ENCODE measurements at places on chromosomes 16 and 17. TPM values are rescaled to one million over a fixed set of nuclear protein-coding genes. Genes with fewer than 3 reads are reported as not detected.

GRCh38 chr16:85344502-85345128, 232.3 kb upstream of the CIBAR2 start:
- no peak for DNase-seq

GRCh38 chr16:16052916-16053315, 103.5 kb downstream of the ABCC1 start:
- DNase-seq, result no peak

- no peak for DNase-seq
These were observed 31.5 kb upstream of the IRX6 start for GRCh38 chr16:55292491-55292890.

UBE2Z gene
- total RNA-seq, result 66.2 TPM

GRCh38 chr17:61368049-61368831, 31.4 kb upstream of the TBX2 start:
- DNase-seq, result no peak

- DNase-seq, result no peak
These were observed 212.8 kb downstream of the SOX9 start for GRCh38 chr17:72333570-72333969.

DNA sequence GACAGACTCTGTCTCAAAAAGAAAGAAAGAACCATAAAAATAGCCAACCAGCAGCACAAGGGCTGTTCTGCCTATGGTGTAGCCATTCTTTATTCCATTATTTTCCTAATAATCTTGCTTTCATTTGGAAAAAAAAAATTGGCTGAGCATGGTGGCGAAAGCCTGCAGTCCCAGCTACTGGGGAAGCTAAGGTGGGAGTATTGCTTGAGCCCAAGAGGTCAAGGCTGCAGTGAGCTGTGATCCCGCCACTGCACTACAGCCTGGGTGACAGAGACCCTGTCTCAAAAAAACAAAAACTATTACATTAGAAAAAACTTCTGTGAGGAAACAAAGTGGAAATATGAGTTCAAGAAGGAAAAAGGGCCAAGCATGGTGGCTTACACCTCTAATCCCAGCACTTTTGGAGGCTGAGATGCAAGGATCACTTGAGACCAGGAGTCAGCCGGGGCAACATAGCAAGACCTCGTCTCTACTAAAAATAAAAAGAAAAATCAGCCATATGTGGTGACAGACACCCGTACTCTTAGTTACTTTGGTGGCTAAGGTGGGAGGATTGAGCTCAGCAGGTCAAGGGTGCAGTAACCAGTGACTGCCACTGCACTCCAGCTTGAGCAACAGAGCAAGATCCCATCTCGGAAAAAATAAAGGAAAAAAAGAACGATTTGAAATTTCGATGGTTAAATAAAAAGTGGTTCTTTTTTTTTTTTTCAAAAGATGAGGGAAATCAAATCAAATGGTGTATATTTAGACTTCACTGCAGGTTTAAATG, 2.5 kb downstream of the DCAKD start:
- DNase-seq, result no peak

GRCh38 chr16:21186326-21186691, 25.1 kb downstream of the ZP2 start:
- no peak for DNase-seq

RPS15A gene
- 1,000 TPM for total RNA-seq

GRCh38 chr16:12148120-12148519, 171.6 kb downstream of the SNX29 start:
- no peak for DNase-seq

ULK2 gene
- total RNA-seq, result 46.0 TPM

DNA sequence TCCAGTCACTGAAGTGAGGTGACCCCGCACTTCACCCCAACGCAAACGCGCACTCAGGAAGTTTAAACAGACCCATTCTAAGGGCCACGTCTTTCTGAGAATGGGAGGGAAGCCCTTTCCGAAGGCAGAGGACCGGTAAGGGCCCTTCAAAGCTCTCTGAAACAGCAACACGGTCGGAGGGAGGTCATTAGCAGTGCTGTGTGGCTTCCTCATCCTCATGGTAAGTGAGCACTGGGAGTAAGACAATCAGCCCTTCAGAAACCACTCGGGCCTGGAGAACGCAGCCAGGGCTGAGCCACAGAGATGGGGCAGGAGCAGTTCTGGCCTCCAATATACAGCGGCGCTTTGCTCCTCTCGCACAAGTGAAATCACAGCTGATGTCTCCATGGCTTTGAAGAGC, 23.7 kb downstream of the SRL start:
- no peak for DNase-seq

HP gene
- 35.4 TPM for total RNA-seq

- no peak for DNase-seq
These were observed 203.1 kb downstream of the MSI2 start for GRCh38 chr17:57459286-57459915.

- peak; percentile 12 for DNase-seq
These were observed 2.3 kb upstream of the GRB2 start for GRCh38 chr17:75407655-75408352.

PIK3R5 gene
- total RNA-seq, result 15.1 TPM

DNA sequence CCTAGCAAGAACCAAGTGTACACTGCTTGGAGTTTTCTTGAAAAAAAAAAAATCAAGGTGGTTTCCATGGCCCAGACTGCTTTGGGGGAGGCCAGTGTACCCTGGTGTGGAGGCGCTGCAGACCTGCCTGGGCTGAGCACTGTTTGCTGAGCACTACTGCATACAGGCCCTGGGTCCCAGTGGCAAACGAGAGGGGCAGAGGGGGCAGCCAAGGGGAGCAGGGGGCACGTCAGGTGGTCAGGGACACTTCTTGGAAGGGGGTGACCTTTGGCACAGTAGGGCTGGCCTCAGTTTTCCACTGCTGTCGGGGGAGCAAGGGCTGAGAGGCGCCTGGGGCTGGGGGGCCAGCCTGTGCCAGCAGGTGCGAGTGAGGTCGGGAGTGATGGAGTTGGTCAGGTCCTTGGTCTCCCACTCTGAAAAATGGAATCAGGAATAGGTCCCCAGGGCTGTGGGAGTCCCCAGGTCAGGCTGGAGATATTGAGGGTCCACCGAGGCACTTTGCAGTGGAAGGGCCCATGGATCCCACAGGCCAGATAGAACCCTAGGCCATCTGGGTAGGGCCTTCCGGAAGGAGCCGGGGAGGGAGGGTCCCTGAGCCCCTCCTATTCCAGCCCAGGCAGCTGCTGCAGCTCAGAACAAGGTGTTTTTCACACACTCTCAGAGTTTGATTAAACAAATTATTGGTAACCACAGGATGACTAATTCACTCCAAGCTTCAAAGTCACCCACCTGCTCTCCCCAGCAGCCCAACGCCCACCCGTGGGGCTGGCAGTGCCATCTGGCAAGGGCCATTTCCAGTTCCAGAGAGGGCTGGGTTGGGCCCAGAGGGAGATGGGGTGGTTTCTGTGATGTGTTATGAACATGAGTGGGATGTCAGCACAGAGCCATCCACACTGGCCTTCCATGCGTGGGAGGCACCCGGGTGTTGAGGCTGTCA, 3.5 kb downstream of the ZFPM1 start:
- no peak for DNase-seq

GRCh38 chr17:36188891-36189306, 7.7 kb downstream of the CCL3L1 start:
- DNase-seq, result no peak

CTRB1 gene
- total RNA-seq, result 2.7 TPM

PRSS22 gene
- 0.36 TPM for total RNA-seq

DNA sequence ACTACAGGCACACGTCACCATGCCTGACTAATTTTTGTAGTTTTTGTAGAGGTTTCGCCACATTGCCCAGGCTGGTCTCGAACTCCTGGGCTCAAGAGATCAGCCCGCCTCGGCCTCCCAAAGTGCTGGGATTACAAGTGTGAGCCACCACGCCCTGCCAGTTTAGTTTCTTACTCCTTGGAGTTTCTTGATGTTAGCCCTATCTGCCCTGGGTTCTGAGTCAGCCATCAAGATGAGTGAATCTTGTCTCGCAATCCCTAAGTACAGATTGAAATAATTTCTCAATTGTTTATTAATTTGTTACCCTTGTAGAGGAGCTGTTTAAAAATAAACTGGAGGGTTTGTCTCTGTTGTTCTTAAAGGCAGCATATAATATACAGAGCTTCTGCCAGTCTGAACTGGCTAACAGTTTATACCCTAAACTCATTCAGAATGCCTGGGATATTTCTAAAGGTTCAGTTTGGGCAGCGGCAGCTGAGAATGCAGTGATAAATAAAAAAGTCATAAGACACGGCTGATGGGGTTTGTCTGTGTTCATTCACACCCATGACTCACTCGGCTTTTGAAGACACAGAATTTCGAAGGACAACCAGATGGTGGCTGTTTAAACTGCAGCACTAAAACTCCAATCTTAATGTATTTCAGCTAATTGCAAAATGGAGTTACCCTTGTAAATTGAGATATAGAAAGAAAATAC, 39.6 kb downstream of the GPRC5B start:
- no peak for DNase-seq

PRAC1 gene
- not detected for total RNA-seq

GRCh38 chr16:77784441-77785372, 3.7 kb upstream of the VAT1L start:
- no peak for DNase-seq

TEKT1 gene
- 0.89 TPM for total RNA-seq

- DNase-seq, result no peak
These were observed 5.6 kb downstream of the CD19 start for GRCh38 chr16:28937222-28937876.

DNA sequence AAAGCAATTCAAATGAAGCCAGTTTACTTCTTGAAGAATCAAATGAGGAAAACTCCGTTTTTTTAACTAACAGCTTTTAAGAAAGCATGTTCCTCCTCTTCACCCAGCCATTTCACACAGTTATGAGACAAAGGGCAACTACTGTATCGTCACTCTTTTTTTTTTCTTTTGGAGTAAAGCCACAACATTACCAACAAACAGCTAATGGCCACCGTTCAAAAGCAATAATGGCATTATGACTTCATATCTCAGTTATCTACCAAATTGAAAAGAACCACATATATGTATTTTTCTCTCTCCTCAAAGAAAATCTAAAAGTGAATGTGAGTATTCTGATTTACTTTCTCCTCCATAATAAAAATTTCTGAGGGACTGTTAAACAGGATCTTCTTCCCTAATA, 14.5 kb downstream of the GRB2 start:
- no peak for DNase-seq

DNA sequence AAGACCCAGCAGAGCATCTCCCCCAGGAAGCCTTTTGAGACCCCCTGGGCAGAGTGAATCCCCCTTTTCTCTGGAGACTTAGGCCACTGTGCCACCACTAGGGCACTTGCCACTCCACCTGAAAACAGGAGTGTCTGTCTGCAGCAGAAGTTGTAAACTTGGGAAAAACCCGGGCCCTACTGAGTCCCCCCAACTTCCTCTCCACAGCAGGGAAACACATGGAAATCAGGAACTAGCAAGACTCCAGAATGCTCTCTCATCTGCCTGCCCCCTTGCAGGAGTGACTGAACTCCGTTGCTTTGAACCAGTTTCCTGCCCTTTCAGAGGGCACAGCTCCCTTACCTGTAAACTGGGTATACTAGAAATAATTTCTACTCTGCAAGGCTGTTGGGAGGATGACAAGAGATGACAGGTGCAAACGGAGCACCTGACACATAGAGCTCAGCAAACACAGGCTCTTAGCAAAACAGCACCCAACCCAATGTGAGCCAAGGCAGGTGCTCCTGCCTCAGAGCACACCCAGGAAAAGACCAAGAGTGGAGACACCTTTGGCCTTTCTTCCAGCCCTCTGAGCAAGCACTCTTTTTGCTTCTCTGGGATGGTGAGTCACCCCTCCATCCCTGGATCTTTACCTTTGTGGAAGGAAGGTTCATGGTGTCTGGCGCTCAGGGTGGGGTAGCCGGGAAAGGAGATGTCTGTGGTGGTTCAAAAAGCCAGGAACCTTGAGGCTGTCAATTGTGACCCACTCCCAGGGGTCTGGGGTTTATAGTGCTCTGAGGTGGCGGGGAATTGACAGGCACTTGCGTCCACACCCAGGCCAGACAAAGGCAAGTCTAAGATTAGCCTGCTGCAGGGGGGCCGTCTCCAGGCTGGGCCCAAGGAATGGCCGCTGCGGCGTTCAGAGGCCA, at the start of gene HCRT:
Gene HCRT, minus strand, starts transcription at position 740 of the 908 bp plus-strand sequence. Its CDS starts 87 bp downstream, at position 653.
- DNase-seq, result no peak
